ENCODE measurements at places on chromosomes 7 and 10.

- DNase-seq, result no peak
Measured at GRCh38 chr10:125154529-125154928, 5.8 kb downstream of the CTBP2 start.

DNA sequence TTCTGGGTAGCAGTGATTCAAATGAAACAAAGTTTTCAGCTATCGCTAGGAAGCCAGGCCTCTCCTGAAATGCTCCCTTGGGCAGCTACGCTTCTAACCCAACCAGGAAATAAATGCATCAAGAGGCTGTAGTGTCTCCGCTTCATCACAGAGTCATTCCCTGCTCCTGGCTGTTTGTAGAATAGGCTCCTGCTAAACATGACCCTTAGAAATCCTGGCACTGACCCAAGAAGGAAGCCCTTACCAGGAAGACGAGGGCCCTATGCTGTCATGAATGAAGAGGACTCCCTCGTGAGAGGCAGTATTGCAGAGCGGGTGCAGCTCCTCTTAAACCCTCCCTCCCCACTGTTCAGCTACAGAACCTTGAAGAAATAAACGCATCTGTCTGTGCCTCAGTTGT is 48.3 kb downstream of the NOD1 start:
- no peak for DNase-seq

DNA sequence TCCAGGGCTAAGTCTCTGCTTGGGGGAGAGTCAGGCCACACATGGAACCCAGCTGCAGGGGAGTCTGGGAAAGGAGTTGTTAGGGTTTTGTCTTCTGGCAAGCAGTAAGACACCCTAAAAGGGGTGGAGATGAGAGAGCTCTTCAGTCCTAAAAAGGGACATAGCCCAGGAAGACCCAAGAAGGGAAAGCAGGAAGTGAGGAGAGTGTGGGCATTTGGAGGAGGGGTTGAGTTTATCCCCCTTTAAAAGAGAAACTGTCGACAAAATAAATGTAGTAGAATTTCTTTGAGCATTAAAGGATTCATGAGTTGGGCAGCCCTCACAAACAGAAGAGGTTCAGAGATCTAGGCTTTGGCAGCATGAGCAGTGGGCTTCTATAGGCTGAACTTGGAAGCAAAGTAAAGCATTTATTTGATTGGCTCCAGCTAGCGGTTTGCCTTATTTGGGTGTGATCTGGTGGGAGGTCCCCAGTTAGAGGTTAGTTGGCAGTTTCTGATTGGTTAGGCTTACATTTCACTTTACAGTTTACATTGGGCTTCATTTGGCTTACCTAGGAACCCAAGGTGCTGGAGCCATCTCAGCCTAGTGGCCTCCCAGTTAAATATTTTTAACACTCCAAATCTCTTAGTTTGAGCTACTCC is 246.7 kb downstream of the CAMK1D start:
- no peak for DNase-seq

- no peak for DNase-seq
Measured at GRCh38 chr10:118408181-118408580, 66.1 kb upstream of the FAM204A start.

GRCh38 chr10:10165415-10165814 is 852.3 kb upstream of the CELF2 start:
- no peak for DNase-seq

DNA sequence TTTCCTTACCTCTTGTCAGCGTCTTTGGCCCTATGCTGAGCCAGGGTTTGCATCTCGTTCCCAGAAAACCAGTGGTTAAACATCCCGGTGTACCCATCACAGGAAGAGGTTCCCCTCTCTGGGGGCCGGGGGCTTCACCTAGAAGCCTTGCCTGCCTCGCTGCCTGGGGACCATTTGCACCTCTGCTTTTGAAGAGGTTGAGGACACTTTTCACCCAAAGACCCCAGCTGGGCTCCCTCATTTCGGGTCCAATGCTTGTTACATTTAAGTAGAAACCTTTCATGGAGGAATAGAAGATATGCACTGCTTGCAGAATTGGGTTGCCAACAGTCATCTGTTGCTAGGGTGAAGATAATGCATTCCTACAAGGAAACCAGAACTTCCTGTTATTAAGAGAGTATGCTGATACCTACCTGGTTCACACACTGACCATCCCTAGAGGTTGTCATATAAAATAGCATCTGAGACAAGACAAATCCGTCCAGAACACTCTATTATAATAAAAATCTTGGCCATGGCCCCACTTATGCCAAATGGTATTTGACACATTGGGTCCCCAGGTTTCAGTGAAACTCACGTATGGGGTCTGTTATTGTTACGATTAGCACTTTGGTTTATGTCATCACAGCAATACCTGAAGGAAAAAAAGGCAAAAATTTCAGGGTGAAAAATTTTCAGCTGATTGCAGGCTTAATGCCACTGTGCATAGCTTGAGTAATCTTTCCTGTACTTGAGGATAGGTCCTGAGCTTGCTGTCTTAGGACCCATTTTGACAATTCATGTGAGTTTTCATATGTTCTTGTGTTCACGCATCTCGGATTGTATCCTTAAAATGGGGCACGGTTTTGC is 917 bp downstream of the ZNF365 start:
- no peak for DNase-seq

- no peak for DNase-seq
Measured at GRCh38 chr7:107046491-107047259, 2.2 kb downstream of the PRKAR2B start.

GRCh38 chr7:98091523-98091922 is 15.1 kb upstream of the LMTK2 start:
- no peak for DNase-seq

- no peak for DNase-seq
Measured at GRCh38 chr7:131026297-131027000, 292.4 kb upstream of the KLF14 start.

DNA sequence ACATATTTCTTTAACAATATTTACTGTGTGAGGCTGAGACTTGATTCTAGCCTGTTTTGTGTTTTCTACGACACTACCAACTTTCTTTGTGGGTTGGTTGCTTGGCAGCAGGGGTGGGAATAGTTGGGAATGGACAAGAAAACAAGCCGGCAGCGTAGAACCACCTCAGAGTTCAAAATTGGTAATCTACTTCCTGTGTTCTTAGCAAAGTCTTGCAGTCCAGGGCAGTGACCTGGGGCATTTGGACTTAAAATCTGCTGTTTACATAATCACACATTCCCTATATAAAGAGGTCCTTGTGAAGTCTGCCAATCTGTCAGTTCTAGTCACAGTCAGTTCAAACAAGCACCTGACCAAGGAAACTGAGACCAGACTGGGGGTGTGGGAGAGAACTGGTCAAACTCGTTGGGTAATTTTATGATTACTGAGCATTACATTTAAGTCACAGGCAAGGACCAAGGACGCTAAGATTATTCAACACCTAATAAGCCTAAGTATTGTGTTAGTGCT is 167.9 kb downstream of the CPEB3 start:
- no peak for DNase-seq

DNA sequence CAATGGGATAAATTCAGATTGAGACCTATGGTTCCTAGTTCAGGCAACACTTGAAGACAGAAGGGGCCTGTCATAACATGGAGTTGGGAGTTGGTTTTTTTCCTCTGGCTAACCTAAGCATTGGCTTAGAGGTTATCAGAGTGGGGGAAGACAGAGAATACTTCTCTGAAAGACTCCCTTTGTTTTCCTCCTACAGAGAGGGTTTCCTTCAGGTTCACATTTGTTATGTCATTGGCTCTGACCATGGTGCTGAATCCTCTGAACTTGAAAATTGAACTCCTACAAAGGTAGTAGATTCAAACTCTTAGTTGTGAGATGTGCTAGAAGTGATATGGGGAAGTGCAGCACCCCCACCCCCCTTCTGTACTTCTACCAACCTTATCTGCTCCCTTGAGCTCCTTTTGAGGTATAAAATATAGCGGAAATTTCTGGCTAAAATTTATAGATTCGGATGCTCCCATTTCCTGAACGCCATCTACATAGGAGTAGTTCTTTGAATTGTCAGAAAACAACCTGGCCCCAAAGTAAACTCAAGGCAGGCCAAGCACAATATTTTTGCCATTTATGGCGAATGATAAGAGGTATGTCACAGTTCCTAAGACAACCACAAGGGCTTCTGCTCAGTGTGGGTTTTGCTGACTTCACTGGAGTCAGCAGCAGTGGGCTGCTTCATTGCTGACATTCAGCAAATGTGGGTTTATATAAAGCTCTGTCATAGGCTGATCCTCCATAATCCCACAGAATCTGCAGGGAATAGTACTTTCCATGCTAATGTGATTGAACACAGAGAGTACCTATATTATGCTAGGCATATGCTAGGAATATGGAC is 131.6 kb upstream of the KLF14 start:
- DNase-seq, result no peak

DNA sequence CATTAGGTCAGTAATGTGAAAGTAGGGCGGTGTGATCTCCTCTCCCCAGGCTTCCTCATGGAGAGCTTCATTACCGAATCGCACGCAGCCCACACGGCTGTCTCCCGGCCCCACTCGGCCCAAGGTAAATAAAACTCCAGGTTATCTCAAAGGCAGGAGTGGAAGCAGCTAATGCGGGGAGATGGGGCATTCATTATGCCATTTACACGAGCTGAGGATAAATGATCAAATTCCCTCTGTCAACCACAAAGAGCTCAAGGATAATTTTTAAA is 93.5 kb downstream of the ADARB2 start:
- no peak for DNase-seq

GRCh38 chr10:124678557-124679240 is 65.5 kb downstream of the FAM53B start:
- DNase-seq, result no peak

DNA sequence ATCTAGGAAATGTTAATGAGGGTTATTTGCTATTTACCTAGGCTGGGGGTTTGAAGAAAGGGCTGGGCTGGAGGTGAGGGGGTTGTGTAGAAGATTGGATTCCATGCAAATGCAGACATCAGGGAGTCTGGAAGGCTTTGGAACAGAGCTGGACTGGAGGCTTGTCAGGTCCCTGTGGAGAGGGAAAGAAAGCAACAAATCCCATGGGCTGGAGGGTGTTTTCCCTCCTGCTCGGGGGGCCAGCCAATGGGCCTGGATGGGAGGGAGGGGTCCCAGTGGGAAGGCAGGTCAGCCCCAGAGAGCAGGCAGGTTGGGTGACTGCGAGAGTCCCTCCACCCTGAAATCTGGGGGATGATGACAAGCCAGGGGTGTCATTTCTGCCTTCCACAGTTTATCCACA is 431.8 kb downstream of the RPS24 start:
- DNase-seq, result no peak

DNA sequence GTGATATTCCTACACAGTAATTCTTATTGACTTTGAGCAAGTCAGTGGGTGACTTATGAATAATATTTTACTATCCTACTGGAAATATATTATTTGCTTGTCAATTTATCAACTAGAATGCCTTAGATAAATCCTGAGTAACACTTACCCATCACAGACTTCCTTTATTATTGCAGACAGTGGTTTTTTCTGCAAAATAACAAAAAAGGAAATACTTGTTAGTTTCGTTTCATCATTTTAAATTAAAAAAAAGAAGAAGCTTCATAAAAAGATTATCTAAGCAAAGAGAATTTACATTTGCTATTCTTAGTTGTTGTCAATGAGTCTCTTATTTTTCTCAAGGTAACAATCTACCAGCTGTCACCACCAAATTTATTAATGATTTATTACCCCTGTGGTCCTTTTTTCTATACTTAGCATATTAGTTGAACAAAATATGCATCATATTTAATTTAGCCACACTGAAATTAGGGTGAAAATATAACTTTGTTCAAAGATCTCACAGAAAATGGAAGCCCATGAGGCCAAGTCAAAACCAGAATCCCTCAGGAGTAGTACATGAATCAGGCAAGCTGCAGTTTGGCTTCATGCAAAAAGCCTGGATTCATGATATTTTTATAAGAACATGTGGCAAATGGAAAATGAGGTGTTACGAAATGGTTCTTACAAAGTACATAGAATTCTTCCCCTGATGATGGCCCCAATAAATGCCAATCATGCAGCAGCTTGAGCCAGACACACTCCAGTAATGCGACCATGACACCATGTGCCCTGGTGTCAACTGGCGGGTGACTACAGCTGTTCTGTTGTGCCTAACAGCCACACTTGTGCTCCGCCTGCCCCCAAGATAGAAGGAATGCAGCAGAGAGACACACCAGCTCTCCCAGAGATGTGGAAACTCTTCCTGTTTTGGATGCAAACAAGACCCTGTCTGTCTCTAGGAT is 132.6 kb downstream of the ELMO1 start:
- DNase-seq, result no peak

DNA sequence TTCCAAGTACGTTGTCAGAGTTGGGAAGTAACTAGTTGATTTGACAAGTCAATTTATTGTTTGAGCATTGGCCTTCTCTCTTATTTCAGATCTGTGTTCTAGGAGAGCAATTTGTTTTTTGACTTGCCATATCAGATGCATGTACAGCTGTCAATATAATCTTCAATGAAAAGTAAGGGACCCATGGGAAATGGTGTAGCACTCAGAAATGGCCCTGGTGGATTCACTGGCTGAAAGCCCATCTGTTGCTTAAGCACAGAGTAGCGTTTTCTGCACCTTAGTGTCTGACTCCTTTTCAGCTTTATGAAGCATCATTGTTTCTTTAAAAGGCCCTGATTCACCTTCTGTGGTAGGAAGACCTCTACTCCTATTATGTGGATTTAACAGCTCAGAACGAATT is 10.2 kb downstream of the GARS1 start:
- DNase-seq, result no peak

DNA sequence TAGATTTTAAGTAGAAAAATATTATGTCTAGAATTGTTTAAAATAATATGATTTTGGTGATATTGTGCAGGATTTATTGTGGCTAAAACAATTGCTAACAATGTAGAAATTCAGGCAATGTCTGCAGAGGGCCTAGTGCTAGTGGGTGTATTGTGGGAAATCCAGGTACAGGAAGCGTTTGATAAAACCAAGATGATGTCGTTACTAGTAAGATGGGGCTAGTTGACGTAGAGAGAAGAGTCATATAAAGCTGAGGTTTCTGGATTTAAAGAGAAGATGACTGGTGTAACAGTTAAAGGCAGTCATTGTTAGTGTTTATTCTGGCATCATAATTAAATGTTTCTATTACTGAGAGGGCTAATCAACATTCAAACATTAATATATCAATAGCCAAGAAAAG is 43.5 kb downstream of the ADK start:
- no peak for DNase-seq

- DNase-seq, result no peak
Measured at GRCh38 chr10:101566333-101567164, 21.5 kb downstream of the POLL start.

DNA sequence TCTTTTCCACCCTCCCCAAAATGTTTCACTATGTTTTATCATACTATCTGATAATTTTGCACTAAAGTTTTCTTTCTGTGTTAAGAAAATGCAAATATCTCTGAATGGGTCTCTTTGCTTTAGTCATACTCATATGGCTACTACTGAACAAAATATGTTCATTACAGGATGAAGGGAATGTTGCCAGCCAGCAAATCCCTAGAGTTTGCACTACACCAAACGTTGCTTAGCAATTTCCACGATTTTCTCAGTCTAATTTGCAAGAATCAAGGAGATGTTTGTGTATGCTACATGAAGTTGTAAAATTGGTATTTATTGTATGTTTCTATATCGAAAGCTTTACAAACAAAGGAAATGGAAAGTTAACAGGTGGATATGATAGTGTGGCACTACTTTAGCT is 10.6 kb upstream of the MAGI2 start:
- DNase-seq, result no peak
